ENCODE measurements at places on chromosomes 16 and 17.

DNA sequence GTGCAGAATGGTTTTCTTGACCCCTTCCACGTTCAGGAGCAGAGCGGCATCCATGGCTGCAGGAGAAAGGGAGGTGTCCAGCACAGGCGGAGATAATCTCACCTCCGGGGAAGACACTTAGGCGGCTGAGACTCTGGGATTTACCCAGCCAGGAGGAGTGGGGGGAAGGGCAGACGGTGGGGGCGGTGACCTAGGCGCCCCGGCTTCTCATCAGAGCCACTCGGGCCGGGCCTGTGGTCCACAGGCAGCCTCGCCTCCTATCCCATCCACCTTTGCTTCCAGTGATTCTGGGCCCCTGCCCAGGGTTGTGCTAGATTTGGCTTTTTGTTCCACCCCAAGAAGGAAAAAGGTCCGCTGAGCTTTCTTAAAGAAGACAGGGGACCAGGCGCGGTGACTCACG lies at the start of gene AIPL1:
AIPL1 (minus strand) TSS at position 71 of the 400 bp plus-strand sequence; CDS start at position 54, 17 bp downstream.
- no peak for DNase-seq

- DNase-seq, result no peak
These were observed 37.7 kb downstream of the BAHCC1 start for GRCh38 chr17:81432941-81433340.

DNA sequence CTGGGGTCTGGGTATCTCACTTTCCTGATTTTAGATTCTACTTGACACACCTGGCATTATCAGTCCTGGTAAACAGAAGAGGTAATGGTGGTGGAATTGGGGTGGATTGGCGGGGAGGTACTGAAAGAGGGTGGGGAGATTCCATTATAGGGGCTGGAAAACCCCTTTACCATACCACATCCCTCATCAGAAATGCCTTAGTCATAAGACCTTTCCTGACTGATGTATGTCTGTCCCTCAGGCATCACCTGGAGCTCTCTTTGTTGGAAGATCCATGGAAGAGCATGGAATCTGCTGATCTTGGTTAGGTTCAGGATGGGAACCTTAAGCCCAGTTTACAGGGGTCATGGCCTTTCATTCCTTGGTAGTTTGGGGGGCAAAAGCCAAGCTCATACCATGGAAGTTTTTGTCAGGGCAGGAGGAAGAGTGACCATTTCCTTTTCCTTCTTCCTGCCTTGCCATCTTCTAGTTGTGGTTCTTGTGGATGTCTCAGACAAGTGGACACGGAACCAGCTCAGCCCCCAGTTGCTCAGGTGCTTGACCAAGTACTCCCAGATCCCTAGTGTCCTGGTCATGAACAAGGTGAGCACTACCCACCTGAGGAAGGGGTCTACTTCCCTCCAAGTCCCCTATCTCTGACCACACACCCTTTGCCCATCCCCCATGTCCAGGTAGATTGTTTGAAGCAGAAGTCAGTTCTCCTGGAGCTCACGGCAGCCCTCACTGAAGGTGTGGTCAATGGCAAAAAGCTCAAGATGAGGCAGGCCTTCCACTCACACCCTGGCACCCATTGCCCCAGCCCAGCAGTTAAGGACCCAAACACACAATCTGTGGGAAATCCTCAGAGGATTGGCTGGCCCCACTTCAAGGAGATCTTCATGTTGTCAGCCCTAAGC lies 3.3 kb downstream of the ERAL1 start:
- DNase-seq, result no peak

DNA sequence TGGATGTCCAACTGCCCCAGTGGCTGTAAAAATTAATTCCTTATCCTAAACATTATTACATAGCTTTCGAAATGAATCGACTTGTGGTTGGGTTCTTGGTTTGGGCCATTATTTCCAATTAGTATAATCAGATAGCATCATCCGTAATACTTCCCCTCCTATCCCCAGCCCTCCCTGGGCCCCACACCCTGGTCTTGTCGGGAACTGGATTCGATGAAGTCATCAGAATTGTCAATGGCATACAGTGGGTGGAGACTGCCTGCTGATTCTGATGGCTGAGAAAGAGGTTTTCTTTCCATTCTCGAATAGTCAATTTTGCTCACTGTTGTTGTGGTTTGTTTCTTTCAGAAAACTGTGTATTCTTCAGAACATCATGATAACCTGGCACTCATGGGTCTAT lies 395.1 kb downstream of the SEC14L1 start:
- no peak for DNase-seq

- DNase-seq, result no peak
These were observed 21.1 kb upstream of the DOK4 start for GRCh38 chr16:57507136-57508034.

DNA sequence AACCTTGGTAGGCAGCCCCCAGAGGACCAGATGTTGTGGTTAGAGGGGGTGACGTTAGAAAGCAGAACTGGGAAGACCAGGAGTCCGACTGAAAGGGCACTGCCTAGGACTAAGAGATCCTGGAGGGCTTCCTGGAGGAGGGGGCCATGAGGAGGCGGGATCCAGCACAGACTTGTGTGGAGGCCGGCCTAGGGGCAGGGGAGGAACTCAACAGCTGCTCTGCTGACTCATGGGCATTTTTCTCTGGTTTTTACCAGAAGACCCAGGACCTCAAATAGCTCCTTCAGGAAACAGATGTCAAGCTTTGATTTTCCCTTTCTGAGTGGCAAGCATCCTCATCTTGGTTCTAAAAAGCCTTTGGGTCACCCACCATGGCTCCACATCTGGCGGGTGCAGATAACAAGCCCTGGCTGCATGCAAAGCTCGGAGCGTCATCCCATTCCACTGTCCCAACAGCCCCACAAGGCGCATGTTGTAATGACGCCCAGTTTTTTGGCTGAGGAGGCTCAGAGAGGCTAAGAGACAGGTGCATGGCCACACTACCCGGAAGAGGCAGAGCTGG lies 29.0 kb downstream of the IL21R start:
- DNase-seq, result no peak
